Dermis lymphatic vessel endothelial cell (primary cell): ENCODE measurements at places on chromosomes 13 and 19. TPM values are rescaled to one million over a fixed set of nuclear protein-coding genes. Genes with fewer than 3 reads are reported as not detected.

The F10 gene
- under 0.01 TPM in 1 of 2 replicates, not detected in the other for total RNA-seq

The PLA2G4C gene
- total RNA-seq, result 34.8 and 64.0 TPM in 2 replicates

The SPRED3 gene
- 0.22 and 0.26 TPM in 2 replicates for total RNA-seq

The ZNF723 gene
- not detected in 2 replicates for total RNA-seq

The PEX11G gene
- 1.5 TPM in 2 replicates for total RNA-seq

The PPFIA3 gene
- total RNA-seq, result 6.6 and 8.0 TPM in 2 replicates

The PTGIR gene
- total RNA-seq, result 0.11 TPM in 1 of 2 replicates, not detected in the other
